Stimulated activated CD4-positive, alpha-beta T cell treated with anti-CD3 and anti-CD28 coated beads, TNF-alpha, amount 100 ng/mL, for 4 hours (primary cell): ENCODE measurements at places on chromosomes 4 and X.
A peak's percentile ranks its signal among the peaks of the same experiment; 100 is the strongest.

DNA sequence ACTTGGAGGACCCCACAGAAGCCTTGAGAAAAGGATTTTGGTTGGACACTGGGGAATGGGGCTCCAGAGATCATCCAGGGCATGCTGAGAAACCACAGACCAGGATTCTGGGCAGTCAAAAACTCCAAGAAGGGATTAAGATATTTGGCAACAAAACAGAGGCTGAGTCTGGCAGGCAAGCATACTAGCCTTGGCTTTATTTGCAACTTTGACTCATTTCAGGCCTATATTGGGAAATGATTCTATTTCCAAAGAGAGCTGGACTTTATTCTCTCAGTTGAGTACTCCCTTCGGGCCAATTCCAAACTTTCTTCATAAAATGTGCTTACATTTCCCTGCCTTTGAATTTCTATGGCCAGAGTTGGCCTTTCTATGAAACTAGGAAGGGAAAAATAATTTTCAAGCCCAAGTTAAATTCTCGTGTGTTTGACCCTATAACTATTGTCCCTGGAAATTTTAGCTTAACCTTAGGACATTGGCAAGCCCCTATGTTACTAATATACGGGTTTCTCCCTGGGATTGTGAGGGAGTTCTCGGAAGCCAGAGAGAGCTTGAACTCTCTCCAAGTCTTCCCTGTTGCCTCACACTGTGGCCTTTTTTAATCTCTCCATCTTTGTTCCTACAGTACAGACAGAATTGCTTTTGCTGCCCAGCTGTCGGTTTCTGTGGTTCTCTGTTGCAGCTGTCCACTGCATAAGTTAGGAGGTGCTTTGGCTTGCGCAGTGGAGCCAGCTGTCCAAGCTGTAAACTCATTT lies 112.6 kb upstream of the FAM9A start:
- no peak for DNase-seq

DNA sequence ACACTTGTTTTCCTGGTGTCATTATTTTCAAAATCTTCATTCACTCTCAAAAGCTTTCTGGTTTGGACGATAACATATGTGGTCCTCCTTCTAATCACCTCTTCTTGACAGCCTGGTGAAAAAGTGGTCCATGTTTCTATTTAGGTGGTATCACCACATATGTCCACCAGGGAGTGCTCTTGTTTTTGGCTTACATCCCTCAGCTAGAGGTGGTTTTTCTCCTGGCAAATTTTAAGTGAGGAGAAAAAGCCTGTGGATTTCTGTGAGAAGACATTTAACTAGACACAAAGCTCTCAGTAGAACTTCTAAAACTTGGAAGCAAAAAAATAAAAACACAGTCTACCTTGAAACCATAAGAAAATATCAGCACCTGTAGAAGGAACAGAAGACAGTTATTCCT lies 58.0 kb upstream of the FRMPD4 start:
- no peak for DNase-seq

- DNase-seq = no peak
These were observed 181.0 kb upstream of the KCNIP4 start for GRCh38 chr4:22129454-22130029.

DNA sequence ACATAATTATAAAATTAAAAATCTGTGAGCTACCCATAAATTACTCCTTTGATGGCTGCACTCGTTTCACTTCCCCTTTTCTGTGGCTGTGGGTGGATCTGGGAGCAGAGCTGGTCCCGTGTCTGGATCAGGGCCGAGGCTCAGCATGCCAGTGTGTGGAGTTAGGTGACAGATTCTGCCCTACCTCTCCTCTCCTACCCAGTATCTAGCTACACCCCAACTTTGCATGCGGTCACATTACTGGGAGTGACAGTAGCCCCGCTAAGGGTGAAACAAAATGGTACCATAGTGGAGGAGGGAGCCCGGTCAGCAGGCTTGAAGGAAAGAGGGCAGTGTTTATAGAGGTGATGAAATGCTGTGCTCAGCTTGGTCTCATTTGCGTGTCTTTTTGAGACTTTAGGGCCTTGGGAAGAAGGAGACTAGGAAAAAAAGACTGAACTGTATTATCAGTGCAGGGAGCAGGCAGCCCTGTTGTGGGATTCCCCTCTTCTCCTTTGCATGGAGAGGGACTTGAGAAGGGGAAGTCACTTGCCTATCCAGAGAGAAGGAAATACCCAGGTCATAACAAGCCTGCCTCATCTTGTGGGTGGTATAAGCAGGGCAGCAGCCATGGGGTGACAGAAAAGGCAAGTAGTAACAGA lies 48.4 kb downstream of the ARHGAP10 start:
- DNase-seq = no peak

DNA sequence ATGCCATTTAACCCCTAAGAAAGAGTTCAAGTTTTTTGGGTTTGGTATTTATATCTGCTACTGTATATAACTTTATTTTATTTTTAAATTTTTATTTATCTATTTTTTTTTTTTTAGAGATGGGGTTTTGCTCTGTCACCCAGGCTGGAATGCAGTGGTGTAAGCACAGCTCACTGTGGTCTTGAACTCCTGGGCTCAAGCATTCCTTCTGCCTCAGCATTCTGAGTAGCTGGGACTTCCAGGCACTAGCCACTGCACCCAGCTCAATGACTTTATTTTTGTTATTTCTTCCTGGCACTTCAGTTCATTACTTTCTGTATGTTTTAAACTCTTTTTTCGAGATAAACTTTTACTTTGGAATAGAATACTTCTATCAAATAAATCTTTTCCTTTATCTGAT lies 42.4 kb upstream of the PGAM4 start:
- no peak for DNase-seq

GRCh38 chrX:1330605-1331004 lies 6.0 kb upstream of the IL3RA start:
- DNase-seq = no peak

GRCh38 chrX:152917656-152918579 lies 20.1 kb downstream of the ZNF185 start:
- no peak for DNase-seq

- no peak for DNase-seq
These were observed 24.8 kb downstream of the HOPX start for GRCh38 chr4:56656346-56656643.

- peak; percentile 42 for DNase-seq
These were observed 64.1 kb downstream of the QDPR start for GRCh38 chr4:17447675-17448298.

- no peak for DNase-seq
These were observed 979 bp downstream of the EFNB1 start for GRCh38 chrX:68829582-68830418.

GRCh38 chr4:10587697-10588096 lies 96.9 kb downstream of the CLNK start:
- DNase-seq = no peak

DNA sequence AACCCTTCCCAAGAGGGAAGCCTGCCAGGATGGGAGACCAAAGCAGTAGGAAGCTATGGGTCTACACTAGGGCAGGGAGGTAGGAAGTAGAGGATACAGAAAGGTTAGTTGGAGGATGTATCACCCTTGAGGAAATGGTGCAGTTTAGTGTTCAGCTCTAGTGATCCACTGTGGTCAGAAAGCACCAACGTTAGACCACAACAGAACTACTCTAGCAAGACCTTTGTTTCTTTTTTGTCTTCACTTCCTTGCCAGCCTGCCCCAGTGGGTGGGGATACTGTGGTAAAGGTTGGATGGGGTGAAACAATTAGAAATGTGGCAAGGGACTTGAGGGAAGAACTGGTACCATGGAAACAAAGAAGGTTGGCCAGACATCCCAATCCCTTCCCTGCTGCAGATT lies 83.3 kb downstream of the DDIT4L start:
- DNase-seq = no peak

- DNase-seq = no peak
These were observed 223.0 kb downstream of the MID1 start for GRCh38 chrX:10397349-10397748.

GRCh38 chr4:153668647-153669046 lies 15.4 kb upstream of the TLR2 start:
- no peak for DNase-seq

DNA sequence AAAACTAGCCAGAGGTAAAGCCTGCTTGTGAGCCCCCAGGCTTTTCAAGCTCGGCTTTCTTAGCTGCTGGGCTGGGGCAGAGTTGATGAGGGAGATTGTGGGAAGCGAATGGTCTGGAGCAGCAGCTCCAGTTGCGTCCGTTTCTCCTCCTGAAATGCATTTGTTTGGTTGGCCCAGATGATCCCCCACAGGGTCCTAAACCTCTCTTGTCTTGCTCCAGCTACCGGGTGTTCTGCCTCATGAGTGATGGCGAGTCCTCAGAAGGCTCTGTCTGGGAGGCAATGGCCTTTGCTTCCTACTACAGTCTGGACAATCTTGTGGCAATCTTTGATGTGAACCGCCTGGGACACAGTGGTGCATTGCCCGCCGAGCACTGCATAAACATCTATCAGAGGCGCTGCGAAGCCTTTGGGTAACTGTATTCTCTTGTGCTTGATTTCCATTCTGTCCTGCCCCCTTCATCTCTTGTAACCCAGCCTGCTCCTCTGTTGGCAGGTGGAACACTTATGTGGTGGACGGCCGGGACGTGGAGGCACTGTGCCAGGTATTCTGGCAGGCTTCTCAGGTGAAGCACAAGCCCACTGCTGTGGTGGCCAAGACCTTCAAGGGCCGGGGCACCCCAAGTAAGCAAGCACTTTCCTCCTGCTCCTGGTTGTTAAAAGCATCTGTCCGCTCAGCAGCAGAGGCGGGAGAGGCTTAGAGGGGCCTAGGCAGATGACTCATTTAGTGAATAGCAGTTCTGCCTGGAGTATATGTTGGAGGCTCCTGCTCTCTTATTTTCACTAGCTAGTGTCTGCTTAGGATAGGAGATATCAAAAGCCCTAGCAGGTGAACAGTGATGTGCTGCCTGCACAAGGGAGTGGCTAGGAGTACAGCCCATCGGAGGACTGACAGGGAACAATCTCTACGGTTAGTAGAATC lies 15.3 kb downstream of the TKTL1 start:
- DNase-seq = no peak

- DNase-seq = no peak
These were observed 68.0 kb upstream of the GRID2 start for GRCh38 chr4:92235731-92236130.

DNA sequence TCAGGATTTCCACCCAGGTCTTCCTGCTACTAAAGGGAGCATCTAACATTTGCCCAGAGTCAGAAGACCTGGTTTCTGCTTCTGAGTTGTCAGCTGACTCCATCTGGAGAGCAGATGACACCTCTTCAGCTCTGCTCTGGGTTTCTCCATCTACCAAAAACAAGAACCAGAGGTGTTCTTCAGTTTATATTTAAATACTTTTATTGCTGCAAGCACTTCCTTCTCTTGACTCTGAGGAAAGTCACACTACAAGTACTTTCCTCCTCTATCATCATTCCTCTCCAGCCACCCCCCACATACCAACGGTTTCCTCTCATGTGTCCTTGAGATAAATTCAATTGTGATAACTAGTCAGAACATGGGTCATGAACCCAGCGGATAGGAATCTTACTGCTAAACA lies 88.4 kb downstream of the PPP3CA start:
- DNase-seq = no peak

- no peak for DNase-seq
These were observed 28.7 kb upstream of the FAM9B start for GRCh38 chrX:9062641-9063040.

- DNase-seq = no peak
These were observed 89.1 kb downstream of the AKAP4 start for GRCh38 chrX:50111742-50112141.

DNA sequence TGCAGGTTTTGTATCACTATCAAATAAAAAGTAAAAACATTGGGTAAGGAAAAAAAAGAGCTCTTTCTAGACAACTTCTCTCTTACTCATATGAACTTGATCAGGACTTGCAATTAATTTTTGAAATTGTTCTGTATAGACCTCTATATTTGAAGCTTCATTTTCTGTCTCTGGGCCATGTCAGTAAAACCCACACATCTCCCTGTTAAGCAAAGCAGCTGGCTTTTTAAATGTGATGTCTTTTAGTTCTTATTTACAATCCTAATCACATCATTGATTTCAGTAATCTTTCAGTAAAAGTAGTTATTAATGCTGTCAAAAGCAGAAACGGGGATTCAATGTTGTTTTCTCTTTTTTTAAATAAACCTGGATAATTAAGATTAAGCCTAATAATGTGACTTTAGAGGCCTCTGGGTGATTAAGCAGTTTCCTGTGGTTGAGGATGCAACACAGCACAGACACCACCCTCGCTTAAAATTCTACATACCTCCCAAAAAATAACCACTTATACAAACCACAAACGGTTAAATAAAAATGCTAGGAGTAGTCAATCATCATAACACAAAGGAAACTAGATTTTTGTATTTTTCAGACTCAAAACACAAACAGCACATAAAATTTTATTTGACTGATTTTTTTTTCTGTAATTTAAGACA lies 5.2 kb upstream of the PCDH10 start:
- no peak for DNase-seq

- no peak for DNase-seq
These were observed 74.4 kb upstream of the RBMX start for GRCh38 chrX:136954930-136955329.

GRCh38 chr4:57147335-57148060 lies 37.3 kb upstream of the IGFBP7 start:
- DNase-seq = no peak

- DNase-seq = no peak
These were observed 36.4 kb upstream of the MAMLD1 start for GRCh38 chrX:150326541-150327247.

GRCh38 chrX:18966624-18967023 lies 17.3 kb downstream of the PHKA2 start:
- DNase-seq = no peak

- DNase-seq = no peak
These were observed 203.3 kb downstream of the CLCN4 start for GRCh38 chrX:10360116-10360515.

DNA sequence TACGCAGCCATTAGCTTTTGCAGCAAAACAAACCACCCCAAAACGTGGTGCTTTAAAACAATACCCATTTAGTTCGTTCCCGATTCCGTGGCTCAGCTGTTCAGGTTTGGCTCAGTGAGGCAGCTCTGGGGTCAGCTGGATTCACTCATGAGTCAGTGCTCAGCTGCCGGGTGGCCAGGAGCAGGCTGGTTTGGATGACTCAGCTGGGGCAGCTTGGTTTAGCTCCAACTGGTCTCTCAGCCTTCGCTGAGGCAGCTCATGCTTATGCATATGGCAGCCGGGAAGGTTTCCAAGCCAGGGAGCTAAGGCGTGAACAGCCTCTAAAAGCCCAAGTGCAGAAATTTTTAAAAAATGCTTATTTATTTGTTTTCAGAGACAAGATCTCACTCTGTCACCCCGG lies 13.3 kb upstream of the CD99 start:
- no peak for DNase-seq

DNA sequence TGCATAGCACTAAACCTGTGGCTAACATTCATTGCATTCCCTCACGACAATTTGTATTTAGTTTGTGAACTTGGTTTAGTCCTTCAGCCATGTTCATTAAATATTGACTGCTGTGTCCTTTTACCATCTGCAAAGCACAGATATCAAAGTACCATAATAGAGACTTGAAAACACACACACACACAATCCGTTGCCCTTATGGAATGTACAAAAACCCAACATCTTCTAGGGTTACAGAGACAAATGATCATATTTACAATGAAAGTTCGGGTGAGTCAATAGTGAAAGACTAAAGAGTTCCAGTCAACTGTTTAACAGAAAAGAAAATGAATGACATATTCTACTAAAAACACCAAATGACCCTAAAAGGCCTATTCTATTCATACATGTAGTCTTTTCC lies 50.8 kb upstream of the TXK start:
- no peak for DNase-seq
